Left renal cortex interstitium (tissue), 4 donors: ENCODE measurements at places on chromosomes 16 and 17.

DNA sequence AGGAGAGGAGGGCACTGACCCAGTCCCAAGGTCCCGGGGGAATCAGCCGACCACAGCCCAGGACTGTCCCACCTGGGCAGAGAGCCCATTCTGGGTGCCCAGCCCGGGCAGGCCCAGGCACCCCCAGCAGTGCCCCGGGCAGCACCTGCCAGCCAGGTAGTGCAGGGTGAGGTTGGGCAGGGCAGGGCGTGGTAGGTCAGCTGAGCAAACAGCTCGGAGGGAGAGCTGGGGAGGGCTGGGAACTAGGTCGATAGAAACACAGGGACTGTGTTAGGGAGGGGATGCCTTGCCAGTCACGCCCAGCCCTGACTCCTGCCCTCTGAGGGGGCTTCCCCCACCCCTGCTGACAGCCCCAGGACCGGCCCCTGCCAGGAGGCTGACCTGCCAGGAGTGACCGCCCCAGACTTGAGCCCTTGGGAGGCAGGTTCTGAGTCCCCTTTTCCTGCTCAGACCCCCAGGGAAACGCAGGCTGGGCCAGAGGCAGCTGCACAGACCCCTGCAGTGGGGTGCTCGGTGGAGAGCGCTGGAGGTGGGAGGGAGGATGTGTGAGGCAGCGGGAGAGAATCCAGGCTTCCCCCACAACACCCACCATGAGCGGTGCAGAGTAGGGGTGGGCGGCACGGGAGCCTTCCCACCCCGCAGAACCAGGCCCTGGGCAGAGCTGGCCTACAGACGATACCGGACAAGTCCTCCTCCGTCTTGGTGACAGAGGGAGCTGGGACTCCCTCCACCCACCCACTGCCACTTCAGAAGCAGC is 4.7 kb downstream of the HS3ST6 start:
- DNase-seq, result no peak

DNA sequence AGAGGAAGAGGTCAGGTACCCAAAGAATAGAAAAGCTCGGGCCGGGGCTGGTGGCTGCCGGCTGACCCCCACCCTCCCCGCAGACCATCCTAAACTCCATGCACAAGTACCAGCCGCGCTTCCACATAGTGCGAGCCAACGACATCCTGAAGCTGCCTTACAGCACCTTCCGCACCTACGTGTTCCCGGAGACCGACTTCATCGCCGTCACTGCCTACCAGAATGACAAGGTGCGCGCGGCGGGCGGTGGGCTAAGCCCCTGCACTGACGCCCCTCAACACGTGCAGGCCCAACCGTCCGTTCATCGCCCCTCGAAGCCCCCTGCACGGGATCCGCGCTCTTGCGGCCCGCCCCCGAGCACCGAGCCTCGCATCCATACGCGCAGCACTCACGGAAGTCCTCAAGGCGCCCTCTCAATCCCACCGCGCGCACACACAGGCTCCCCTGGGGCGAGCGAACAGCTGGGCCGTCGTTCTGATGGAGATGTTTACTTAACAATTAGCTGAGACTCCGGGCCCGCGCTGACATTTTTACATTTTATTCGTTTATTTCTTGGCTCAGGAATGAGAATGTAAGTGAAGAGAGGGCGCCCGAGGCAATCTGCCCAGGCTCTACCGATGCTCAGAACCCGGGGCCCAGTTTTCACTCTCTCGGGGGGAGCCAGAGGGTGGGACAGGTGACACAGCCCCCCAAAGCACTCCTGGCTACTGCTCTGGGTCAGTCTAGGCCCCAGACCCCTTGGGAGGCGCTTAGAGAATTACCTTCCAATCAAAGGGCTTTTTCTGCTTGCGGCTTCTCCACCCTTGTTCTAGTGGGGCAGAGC is 3.5 kb downstream of the TBX2 start:
- no peak for DNase-seq

- DNase-seq, result no peak
Measured at GRCh38 chr17:81697261-81698044, 5.7 kb upstream of the MRPL12 start.

DNA sequence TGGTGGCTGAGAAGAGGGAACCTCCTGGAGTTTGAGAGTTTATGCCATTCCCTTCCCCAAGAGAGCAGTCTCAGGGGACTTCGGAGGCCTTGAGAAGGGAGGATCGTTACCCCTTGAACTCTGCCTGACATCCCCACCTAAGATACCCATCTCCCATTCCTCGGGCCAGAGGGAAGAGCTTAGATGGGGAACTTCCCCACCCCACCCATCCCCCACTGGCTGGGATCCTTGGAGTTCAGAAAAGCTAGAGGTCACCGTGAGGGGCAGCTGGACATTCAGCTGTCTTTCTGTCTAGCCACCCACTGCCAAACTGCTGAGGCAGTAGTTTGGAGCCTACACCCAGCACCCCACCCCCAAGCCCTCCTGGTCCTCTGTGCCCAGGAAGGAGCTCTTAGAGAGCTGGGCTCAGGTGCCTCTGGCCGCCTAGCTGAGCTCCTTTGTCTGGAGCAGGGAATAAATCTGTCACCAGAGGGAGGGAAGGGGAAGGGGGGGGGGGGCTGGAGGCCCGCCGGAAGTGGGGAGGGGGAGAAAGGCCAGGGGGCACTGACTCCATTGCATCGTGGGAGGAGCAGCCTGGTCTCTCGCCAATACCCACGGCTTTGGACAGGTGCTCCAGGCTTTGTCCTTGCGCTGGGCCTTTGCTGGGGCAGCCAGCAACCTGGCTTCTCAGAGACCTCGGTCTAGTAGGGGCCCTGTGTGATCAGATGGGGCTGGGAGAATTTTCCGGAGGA is 1.0 kb downstream of the HSD11B2 start:
- no peak for DNase-seq

DNA sequence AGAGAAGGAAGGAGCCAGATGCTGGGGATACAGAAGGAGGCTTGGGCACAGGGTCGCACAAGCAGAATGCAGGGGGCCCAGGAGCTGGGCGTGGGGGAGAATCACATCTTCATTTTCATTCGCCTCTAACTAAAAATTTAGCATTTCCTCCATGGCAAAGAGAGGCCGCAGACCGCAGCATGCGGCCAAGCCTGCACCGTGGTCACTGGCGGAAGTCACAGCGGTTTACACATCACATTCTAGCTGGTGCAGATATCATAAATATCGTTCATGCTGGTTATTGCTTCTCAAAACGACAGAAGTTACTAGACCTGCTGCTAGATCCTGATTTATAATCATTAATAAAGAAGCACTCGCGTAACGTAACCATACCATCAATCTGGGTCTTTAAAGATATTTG is 162.0 kb downstream of the NTN1 start:
- DNase-seq, result no peak

GRCh38 chr17:14268264-14268663 is 31.6 kb upstream of the CDRT15 start:
- no peak for DNase-seq

DNA sequence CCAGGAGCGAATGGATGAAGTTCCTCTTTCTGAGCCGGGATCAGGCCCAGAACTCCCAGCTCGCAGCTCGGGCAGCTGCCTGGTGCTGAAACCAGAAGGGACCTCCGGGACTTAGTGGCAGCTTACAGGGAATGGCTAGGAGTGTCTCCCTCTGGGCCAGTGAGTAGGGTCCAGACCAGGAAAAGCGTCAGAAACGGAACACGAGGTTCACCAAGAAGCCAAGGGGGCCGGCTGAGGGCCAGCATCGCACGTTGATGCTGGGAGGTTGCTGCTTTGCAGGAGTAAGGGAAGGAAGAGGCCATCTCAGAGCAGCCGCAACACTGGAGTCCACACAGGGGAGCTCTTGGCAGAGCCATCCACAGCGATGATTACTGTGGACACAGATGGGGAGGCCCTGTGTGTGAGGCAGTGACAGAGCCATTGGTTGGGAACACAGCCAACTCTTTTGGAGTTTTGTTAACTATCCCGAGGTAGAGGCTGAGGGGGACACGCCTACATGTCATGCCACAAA is 74.0 kb upstream of the CREBBP start:
- no peak for DNase-seq

DNA sequence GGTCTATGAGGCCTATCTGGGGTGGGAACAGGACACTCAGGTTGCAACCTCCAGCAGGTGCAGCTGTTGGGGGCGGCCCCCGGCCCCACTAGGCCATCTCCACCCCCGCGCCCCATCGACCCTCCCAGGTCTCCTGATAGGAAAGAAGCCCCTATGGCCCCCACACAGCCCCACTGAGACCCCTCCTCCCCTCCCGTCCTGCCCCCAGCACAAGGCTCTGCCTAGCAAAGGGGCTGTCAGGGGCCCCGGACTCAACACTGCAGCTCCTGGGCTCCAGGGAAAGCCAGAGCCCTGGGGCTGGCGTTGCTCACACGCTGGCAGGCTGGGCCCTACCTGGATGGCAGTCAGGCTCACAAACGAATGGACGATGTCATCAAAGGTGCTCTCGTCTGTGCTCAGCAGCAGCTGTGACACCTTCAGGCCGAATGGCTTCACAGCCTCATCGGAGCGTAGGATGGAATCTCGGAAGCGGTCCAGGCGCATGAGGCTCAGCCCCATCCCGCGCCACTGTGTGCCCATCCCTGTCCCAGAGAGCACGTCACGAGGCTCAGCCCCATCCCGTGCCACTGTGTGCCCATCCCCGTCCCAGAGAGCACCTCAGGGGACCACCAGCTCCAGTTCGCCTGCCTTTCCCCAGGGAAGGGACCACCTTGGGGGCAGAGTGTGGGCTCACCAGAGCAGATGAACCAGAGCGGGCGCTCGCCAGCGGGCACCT is 7.3 kb downstream of the FASN start:
- no peak for DNase-seq

- no peak for DNase-seq
Measured at GRCh38 chr17:13152501-13152900, 134.7 kb upstream of the ELAC2 start.

GRCh38 chr17:82965371-82965770 is 114.0 kb upstream of the METRNL start:
- DNase-seq, result no peak

- DNase-seq, result no peak
Measured at GRCh38 chr16:18800293-18800692, 1.1 kb downstream of the ARL6IP1 start.

DNA sequence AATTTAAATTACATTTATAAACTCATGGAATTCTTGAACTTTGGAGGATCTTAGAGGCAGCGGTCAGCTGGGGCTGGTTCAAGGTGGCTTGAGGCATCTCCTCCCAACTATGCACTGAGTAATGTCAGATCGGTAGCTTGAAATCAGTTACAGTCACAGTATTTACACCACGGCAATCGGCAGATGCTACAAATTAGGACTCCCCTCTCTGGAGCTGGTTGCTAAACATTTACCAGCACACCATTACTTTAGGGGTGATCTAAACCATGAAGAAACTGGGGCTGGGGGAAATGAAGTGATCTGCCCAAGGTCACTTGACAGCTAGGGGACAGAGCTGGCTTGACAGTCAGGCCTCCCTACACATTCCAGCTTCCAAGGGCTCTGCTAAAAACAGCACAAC is 137.6 kb downstream of the IRX3 start:
- no peak for DNase-seq

GRCh38 chr17:81261096-81261495 is 22.0 kb downstream of the NDUFAF8 start:
- no peak for DNase-seq

DNA sequence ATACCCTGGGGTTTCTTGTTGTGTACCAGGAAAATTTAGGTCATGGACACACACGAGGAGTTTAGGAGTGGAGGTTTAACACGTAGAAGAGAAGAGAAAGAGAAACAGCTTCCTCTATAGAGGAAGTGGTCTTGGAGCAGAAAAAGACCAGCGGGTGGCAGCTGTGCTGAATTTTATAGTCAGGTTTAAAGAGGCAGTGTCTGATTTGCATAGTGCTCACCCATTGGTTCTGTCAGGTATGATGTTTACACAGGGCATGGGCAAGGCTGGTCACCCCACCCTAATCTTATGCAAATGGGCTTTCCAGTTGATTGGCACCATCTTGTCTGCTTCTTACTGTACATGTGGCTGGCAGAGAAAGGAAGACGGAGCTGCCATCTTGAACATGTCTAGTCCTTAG is 309.0 kb downstream of the CDH13 start:
- no peak for DNase-seq

- no peak for DNase-seq
Measured at GRCh38 chr16:31022544-31023251, 10.7 kb upstream of the STX4 start.
